SJSA1 (cell line): ENCODE measurements at places on chromosomes 3 and 15.

DNA sequence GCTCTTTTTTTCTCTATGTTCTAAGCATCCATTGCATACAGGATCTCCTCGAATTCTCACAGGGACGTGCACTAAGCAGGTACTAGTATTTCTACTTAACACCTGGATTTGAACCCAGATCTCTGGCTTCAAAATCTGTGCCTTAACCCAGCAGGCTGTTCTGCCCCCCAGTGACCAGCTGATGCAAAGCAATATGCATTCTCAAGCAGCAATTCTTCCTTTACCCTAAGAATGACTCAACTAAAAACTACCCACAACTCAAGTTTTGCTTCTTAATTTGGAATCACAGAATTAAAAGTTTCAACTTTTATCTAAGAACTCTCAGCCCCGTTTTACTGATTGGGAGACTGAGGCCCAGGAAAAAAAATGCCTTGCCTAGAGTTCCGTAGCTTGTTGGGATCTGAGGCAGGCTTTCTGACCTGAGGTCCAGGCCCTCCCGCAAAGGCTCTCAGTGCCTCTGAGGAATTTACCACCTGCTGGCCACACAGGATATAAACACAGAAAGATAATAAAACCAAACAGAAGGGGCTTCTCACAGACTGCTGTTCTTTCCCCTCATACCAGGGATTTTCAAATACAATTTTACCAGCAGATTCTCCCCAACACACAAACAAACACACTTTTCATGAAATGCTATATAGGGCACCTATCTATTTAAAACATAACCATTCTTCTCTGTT is 115.4 kb upstream of the RAD18 start:
- no peak for DNase-seq
- no peaks in the 10 kb centered on the region for H3K4me1 ChIP-seq

DNA sequence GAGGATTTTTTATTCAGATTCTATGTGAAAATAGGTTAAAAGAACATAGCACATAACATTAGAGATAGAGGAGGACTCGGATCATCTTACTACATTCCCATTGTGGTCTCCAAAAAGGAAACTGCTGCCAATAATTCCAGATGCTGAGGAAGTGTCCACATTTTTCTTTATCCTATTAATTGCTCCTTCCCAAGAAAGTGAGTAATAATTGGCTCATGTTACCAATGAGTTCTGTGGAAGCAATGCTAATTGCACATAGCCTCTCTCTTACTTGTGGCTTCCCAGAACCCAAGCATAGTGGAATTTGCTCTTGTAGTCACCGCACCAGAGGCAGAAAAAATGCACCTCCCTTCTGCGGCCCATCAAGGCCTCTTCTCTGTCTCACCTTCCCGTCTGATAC is 208.4 kb downstream of the PLOD2 start:
- no peaks in the 10 kb centered on the region for H3K27me3 ChIP-seq
- H3K4me3 ChIP-seq: no peak overlapping the region
- H3K36me3 ChIP-seq: no peaks in the 10 kb centered on the region
- no peaks in the 10 kb centered on the region for H3K4me1 ChIP-seq

DNA sequence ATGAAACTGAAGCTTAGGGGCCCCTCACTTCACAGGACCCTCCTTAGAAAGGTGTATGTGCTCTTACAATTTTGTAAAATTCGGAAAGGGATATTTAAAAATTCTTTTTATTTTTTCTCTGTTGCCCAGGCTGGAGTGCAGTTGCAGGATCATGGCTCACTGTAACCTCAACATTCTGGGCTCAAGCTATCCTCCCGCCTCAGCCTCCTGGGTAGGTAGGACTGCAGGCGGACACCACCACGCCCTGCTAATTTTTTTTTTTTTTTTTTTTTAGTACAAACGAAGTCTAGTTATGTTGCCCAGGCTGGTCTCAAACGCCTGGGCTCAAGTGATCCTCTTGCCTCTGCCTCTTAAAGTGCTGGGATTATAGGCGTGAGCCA is 45.1 kb upstream of the SPATA12 start:
- H3K27ac ChIP-seq: no peak overlapping the region
- no peak for DNase-seq
- no peak overlapping the region for H3K4me3 ChIP-seq
- H3K4me1 ChIP-seq: peaks cover 23% of the 10 kb centered on the region
- H3K27me3 ChIP-seq: no peaks in the 10 kb centered on the region

DNA sequence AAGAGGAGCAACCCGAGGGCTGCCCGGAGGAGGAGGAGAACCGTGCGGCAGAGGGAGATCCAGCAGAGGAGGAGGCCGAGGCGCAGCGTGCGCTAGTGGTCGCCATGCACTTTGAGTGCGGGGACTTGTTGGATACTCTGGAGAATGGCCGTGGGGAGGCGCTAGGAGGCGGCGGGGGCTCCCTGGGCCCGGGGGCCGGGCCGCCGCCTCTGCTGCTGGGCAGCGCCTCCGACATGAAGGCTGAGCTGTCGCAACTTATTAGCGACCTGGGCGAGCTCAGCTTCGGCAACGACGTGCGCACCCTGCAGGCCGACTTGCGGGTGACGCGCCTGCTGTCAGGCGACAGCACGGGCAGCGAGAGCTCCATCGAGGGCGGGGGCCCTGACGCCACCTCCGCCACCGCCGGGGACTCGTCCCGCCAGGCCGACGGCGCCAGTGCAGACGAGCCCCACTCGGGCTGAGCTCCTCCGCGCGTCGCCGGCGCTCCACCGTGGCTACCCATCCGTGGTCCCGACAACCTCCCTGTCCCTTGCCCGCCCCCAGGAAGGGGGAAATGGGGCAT is 2.0 kb downstream of the FAM43A start:
- DNase-seq: no peak
- no peak overlapping the region for H3K4me3 ChIP-seq
- peak overlapping the region; percentile 28; the same call in 1 of the 2 replicates for H3K27ac ChIP-seq
- H3K4me1 ChIP-seq: peaks cover 44% of the 10 kb centered on the region
- no peaks in the 10 kb centered on the region for H3K27me3 ChIP-seq
- H3K36me3 ChIP-seq: peaks cover 27% of the 10 kb centered on the region
